ENCODE measurements at places on chromosomes 1 and 21.

DNA sequence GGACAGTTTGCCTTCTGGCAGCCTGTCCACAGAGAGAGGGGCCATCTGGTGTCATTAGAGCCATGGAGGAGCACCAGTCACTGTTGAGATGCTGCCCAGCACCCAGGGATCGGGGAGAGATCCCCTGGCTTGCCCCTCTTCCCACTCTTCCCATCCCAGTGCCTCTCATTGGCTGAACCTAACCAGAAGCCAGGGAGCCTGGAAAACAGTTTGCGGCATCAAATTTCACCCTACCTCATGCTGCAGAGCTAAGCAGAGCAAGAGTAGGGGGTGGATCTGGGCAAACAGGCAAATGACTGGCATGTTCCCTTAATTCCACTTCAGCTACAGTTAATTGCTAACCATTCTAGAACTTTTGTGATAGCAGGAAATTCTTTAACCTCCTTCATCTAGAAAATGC, 19.1 kb downstream of the TRAF5 start:
- DNase-seq, result no peak

GRCh38 chr1:25018110-25018735, 88.1 kb upstream of the RUNX3 start:
- DNase-seq, result no peak

GRCh38 chr1:116720364-116721038, 33.7 kb upstream of the CD2 start:
- no peak for DNase-seq

DNA sequence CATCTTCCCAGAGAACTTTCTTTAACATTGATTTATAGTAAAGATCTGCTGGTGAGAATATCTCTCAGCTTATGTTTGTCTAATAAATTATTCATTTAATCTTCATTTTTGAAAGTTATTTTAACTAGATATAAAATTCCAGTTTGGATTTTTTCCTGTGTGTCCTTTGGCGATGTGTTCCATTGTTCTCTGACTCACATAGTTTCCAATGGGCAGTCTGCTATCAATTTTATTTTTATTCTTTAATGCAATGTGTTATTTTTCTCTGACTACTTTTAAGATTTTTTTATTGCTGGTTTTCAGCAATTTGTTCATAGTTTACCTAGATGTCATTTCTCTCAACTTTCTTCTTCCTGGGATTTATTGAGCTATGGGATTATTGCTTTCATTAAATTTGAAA, 325.2 kb upstream of the POGK start:
- DNase-seq, result no peak

DNA sequence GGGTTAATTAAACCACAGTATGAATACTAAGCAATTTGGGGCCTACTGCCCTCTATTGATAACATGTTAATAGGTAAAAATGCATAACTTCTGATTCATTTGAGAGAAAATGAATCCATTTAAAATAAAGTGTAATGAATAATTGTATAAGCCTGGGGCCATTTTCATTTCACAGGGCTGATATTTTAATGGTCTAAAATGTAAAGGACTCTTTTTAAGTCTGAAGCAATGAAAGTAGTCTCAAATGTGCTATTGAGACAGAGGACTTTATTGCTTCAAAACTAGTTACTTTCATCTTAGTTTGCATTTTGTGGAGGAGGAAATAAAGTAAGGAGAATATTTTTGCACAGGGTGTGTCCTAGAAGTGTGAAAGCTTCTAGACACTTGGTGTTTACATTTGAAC, 155.4 kb downstream of the TLR5 start:
- DNase-seq, result no peak

DNA sequence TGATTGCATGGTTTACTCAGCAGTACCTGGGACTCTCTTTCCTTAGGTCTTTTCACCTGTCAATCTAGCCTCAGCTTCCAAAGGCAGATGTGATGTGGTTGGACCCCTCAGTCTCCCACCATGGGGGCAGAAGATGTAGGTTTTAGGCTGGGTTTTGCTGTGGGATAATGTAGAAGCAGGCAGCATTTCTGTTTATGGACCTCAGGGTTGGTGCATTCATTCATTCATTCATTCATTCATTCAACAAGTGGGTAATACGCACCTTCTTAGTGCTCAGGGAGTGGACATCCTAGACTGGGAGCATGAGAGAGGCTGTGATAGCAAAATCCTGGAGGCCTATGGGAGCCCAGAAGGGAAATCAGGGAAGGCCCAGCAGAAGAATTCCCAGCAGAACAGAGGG, 209.6 kb downstream of the TRABD2B start:
- DNase-seq, result no peak

GRCh38 chr1:66533804-66534740, at the start of gene SGIP1:
Gene SGIP1 (plus strand): TSS chr1:66534153. CDS start chr1:66534359, 206 bp downstream.
- no peak for DNase-seq

- DNase-seq, result no peak
Measured at GRCh38 chr1:36645867-36646266, 163.2 kb upstream of the CSF3R start.

- no peak for DNase-seq
Measured at GRCh38 chr1:20615946-20616846, 17.1 kb upstream of the PINK1 start.

DNA sequence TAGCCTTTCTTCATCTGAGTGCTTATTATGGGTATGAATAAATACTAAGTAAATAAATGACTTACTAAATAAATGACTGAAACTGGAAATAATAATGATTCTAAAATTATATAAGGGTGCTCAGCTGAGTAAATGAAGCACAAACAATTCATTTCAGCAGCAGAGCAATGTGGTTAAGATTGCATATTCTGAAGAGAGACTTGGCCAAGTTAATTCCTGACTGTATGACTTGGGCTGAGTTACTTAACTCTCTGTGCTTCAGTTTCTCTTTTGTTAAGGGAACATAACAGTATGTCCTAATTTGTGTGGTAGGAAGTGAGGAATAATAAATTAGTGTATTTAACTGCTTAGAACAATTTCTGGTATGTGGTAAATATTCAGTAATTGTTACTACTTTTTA, 19.1 kb downstream of the AGL start:
- no peak for DNase-seq

DNA sequence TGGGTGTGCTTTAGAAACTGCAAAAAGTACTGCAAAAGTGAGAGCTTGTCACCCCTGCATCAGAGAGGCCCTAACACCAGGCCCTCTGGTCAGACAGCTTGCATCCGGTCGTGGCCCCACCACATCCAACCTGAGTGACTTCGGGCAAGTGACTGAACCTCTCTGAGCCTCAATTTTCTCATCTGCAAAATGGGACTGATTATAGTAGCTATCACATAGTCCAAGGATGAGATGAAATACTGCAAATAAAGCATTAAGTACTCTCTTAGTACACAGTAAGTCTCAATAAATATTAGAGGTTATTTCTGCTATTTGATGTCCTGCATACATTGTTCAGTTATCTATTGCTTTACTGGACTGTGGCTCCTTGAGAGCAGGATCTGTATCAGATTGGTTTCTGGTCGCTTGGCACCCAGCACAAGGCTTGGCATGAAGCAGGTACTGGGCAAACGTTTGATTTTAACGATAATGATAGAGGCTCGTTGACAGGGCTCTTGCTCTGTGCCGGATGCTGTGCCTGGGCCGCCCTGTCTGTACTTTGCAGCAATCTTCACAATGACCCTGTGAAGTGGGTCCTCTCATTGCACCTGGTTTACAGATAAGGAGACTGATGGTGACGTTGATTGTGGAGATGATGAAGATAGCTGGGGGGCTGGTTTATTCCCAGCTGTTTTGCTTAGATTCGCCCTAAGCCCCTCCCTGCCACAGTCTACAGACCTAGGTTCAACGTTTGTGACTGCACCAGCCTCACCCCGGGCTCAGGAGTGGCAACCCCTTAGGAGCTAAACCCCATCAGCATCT, 43.6 kb downstream of the RAP1GAP start:
- DNase-seq, result no peak
